ENCODE measurements at places on chromosomes 7 and 10. TPM values are rescaled to one million over a fixed set of nuclear protein-coding genes. Genes with fewer than 3 reads are reported as not detected.

GRCh38 chr10:22682237-22683139 is 31.9 kb downstream of the PIP4K2A start:
- DNase-seq = no peak

DNA sequence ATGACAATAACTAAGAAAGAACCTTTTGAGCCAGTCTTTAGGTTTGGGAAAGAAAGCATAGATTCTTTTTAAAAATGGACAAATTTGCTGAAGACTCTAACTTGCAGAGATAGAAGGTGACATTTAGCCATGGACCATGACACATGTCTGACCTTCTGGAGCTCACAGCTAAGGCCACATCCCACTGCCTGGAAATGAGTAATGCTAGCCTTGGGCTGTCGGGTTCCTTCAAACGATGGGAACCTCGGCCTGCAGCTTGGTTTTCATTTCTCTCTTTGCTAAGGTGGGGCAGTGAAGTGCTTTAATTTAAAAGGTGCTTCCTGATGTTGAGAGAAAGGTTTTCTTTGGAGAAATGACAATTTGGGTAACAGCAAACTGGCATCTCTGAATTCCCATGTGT is 223.2 kb downstream of the FANK1 start:
- DNase-seq = no peak

DNA sequence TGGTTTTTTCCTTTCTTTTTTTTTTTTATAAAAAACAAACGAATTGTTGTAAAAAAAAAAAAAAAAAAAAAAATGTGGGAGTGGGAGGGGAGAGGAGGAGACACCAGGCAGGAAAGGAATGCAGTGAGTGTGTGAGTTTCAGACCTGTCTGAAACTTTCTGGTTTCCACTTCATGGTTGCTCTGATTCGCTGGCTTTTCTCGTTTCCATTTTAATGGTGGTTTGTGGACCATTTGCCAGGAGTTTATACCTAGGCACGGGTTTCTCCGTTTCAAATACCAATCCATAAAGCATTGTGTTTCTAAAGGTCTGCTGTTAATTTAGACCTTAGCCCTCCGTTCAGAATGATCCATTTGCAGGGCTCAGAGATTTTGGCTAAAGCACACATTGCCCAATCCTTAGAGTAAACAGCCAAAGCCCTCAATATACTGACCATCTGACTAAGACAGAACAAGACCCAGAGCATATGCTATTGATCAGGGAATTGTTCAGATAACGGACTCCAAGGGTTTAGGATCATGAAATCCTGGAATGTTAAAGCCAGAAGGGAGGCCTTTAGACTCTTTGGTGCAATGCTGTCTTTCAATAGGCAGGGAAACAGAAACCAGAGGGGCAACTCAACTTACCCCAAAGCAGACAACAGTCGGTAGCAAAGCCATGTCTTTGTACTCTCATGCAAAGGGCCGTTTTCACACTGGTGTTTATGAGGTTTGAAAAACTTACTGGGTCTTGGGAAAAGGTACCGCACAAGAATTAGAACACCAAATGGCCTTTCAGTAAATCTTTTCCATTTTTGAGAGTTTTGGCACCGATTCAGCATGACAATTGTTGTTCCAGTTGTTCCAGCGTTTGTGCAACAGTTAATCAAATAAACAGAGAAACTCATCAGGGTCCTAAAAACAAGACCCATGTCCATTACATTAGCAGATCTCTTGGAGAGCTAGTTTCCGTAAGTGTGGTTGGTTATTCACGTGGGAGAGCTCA is 94.3 kb upstream of the AGBL3 start:
- DNase-seq = no peak

GRCh38 chr7:100370303-100370702 is 3.0 kb upstream of the PILRA start:
- DNase-seq = no peak

GRCh38 chr7:24965831-24966708 is 13.9 kb downstream of the OSBPL3 start:
- peak; percentile 21 for DNase-seq

- DNase-seq = no peak
Observed at GRCh38 chr7:134254311-134254710, 62.4 kb downstream of the SLC35B4 start.

DNA sequence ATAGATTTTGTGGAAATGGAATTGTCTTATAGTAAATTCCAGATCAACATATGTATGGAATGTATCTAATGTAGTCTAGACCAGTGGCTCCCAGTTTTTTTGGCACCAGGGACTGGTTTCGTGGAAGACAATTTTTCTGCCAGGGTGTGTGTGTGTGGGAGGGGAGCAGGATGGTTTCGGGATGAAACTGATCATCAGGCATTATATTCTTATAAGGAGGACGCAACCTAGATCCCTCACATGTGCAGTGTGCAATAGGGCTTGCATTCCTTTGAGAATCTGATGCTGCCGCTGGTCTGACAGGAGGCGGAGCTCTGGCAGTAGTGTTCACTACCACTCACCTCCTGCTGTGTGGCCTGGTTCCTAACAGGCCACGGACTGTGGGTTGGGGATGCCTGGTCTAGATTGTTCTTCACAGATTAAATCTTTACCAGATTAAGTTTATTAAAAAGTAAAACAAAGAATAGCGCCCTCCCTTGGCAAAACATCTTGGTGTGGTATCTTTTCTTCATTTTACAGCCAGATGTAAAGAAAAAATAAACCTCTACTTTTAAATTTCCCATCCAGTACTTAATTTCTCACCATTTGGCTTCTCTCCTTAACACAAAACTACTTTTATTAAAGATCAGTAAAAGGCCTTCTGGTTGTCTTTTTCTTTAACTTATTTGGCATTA is 48.4 kb downstream of the SEPTIN7 start:
- DNase-seq = no peak

DNA sequence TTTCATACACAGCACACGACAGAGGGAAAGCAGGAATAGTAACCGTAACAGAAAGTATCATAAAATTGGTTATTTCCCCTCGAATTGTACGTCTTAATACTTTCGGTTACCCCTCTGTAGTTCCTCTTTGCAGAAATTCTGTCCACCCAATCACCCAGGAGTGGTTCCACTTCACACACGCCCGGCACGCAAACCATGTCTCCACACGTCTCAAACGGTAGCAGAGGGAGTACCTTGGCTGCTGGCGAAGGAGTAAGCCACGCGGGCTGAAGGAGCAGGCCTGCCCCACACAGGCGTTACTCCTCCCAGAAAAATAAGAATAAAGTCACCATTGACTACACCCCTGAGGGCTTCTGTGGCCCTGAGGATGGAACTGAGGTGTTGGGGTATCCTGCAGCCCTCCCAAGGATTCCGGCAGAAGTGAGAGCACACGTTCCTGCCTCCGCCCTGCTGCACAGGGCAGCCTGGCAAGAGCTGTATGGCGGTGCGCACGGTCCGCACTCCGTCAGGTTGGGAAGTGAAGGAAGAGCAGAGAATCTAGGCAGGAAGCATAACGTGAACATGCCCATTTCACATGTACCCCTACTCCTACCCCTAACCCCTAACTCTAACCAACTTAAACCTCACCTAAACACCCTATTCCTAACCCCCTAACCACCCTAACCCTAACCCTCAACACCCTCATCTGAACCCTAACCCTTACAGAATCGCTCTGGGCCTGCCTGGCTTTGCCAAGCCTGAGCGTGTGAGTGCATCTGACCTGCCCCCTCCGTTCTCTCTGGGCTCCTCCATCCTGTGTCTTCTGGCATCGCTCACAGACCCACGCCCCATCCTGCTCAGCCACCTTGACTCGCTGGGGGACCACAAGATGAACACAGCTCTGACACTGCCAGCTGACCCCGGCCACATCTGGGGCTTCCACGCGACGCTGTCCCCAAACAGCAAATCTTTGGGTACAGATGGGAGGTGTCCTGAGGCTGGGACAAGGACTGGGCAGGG is 18.2 kb downstream of the GPR146 start:
- DNase-seq = no peak

DNA sequence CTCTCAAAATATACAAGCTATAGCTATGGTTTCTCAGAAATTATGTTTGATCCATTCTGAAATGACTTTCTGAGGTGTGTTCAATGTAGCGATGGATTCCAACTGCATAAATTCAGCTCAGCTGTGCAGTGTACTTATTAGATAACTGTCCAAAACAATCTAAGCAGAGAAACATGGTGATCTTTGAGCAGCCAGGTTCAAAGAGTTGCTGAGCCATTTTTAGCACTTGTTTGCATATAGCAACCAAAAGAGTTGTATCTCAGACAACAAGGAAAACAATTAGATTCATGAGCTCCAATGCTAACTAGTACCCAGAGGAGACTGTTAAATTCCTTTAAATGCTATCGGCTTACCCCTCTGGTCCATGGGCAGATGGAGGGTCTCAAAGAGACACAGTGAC is 15.9 kb upstream of the KCNIP2 start:
- no peak for DNase-seq

- DNase-seq = no peak
Observed at GRCh38 chr10:18738835-18739234, 79.6 kb downstream of the ARL5B start.

- DNase-seq = no peak
Observed at GRCh38 chr10:95421782-95422181, 131.0 kb upstream of the PDLIM1 start.

DNA sequence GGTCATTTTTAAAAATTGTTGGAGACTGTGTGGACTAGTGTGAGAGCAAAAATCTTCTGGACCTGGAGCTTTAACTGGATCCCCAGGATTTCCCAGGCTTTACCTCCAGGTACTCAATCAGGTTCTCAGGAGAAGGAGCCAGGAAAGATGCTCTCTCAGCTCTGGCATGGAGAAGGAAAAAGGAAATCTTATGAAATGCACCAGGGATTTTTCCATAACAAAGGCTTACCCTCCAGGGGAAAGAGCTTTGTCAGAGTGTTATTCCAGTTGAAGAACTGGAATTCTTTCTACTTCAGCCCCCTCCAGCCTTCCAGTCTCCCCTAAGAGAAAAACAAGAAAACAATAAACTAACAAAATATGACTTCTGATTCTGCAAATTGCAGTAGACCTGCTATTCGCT is 436.7 kb upstream of the ANKRD30A start:
- no peak for DNase-seq

DNA sequence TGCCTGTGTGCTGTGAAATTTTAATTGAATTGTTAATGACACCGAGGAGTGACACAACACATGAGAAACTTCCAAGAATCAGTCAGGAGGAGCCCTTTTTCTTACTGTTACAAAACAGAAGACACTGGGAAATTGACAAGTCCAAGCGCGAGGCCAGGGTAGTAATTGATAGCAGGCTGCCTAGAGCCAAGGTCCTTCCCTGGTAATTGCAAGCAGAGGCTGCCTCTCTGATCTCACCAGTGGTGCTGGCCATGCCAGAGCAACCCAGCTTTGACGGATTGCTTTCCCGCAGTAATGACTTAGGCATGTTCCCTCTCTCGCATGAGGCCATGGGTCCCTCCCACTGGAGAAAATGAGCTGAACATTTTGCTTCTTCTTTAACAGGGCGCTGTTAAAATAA is 111.5 kb downstream of the LRMDA start:
- no peak for DNase-seq

DNA sequence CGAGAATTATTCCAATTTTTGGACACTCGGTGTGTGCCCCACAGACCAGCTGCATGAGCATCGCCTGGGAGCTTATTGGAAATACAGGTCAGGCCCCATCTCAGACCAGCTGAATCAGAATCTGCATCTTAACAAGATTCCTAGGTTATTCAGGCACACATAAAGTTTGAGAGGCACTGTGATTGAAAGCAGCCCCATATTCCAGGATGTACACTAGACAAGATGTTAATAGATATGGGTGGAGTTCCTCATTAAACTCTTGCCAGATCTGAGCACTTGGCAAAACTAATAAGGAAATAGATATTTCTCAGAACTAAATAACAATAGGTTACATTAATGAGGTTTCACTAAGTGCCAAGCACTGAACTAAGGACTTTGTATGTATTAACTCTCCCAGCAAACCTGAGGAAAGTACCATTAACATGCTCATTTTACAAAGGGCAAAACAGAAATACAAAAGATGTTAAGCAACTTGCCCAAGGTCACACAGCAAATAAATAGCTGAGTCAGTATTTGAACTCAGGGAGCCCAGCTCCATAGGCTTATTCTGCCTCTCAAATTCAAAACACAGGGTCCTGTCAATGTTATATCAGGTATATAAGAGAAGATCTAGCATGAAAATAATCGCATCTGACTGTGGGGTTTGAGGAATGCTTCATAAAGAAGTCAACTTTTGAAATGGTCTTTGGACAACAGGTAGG is 29.9 kb downstream of the PPP1R3C start:
- no peak for DNase-seq

- no peak for DNase-seq
Observed at GRCh38 chr10:129381741-129382140, 85.3 kb upstream of the MGMT start.

Gene PRLHR
- 0.17 TPM for total RNA-seq

Gene TCF7L2
- total RNA-seq = 35.3 TPM

Gene TRIL
- 1.4 TPM for total RNA-seq

Gene SCART1
- total RNA-seq = 3.6 TPM

Gene ELN
- 70.3 TPM for total RNA-seq

All from mucosa of gallbladder (tissue), 1 donor.